ENCODE measurements at places on chromosomes 12 and 14.

GRCh38 chr14:50173891-50174290, 57.5 kb downstream of the SOS2 start:
- no peak for DNase-seq

- no peak for DNase-seq
Measured at GRCh38 chr14:29706700-29707099, 220.9 kb downstream of the PRKD1 start.

DNA sequence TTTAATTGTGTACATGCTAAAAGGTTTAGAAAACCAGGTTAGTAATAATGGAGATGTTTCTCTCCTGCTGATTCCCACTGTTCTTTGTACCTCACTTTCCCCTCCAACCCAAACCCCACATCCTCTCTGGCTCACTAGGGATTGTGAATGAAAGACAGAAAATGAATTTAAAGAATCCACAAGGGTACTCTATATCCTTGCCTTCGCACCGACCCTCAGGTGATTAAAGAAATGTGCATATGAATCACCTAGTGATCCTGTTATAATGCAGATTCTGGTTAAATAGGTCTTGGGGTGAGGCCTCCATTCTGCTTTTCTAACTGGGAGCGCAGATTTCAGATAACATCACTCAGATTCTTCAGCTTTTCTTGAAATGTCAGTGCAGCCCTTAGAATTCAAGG, 84.3 kb upstream of the OTX2 start:
- DNase-seq: no peak

GRCh38 chr14:105861985-105862465, 335.6 kb downstream of the TMEM121 start:
- peak; percentile 36 for DNase-seq

DNA sequence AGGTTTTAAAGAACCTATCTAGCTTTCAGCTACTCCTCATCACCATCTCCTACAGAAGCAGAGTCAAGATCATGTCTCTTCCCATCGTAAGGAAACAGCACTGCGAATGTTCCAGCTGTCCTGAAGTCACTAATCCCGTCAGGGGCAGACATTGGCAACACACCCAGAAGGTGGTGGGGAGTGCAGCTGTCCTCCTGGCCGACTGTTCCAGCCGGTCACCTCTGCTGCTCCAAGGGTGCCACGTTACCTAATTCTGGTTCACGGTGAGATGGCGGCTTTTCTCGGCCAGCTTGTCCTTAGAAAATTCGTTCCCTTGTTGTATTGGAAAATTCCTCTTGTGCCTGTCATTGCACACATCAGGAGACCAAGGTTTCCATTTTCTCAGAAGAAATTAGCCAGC, 196.2 kb downstream of the ZFP36L1 start:
- DNase-seq: no peak

- DNase-seq: no peak
Measured at GRCh38 chr12:117835156-117835555, 133.6 kb downstream of the KSR2 start.

All from activated CD4-positive, alpha-beta T cell treated with anti-CD3 and anti-CD28 coated beads for 48 hours (primary cell).